ENCODE measurements at places on chromosomes 5 and 9.

DNA sequence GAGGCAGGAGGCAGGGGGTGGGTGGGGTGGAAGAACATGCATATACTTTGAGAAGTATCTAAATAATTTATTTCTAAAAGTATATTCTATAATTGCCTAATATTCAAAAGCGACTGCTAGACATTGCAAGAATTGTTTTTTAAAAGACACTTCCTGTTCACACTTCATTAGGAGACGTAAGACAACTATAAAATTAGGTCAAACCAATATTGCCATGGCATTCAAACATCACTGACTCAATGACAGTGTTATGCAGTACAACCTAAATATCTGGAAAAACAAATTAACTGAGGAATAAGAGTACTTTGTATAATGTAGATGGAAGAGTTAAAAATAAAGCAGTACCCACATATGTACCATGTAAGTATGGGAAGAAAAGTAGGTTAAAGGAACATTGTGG, 4.5 kb downstream of the CCNH start:
- no peak for DNase-seq

GRCh38 chr5:2136728-2137333, 254.1 kb upstream of the IRX4 start:
- DNase-seq: no peak

GRCh38 chr5:141942185-141942857, 15.7 kb downstream of the PCDH12 start:
- no peak for DNase-seq

DNA sequence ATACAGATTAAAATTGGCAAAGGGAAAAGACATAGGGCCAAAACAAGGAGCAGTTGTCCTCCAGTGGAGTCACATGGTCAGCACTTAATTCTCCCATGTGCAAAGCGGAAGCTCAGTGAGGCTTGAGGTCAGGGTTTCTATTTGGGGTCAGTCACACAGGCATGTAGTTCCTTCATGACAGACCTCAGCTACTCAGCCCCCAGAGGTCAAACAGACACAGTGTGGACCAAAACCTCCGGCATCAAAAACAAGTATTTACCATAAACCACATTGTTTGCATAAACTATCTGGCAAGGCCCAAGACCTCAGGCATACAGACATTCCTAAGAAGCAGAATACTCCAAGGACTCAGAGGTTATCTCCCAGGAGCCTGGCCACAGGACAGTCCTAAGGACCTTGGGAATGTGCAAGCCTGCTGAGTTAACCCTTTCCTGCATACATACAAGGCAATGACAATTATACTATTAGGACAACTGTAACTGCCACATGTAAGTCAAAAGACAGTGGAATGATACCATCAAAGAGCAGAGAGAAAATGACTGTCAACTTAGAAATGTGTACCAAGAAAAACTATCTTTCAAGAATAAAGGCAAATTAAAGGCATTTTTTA, 28.7 kb upstream of the FNIP1 start:
- DNase-seq: peak; percentile 37

DNA sequence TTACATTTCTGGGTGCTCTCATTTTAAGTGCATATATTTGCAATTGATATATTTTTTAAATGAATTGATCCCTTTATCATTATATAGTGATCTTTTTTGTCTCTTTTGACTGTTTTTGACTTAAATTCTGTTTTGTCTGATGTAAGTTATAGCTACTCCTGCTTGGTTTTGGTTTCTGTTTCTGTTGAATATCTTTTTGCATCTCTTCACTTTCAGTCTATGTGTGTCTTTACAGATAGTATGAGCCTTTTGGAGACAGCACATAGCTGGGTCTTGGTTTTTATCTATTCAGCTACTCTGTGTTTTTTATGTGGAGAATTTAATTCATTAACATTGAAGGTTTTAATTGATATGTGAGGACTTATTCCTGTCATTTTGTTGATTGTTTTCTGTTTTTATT, 311.3 kb downstream of the SPATA31D1 start:
- no peak for DNase-seq

DNA sequence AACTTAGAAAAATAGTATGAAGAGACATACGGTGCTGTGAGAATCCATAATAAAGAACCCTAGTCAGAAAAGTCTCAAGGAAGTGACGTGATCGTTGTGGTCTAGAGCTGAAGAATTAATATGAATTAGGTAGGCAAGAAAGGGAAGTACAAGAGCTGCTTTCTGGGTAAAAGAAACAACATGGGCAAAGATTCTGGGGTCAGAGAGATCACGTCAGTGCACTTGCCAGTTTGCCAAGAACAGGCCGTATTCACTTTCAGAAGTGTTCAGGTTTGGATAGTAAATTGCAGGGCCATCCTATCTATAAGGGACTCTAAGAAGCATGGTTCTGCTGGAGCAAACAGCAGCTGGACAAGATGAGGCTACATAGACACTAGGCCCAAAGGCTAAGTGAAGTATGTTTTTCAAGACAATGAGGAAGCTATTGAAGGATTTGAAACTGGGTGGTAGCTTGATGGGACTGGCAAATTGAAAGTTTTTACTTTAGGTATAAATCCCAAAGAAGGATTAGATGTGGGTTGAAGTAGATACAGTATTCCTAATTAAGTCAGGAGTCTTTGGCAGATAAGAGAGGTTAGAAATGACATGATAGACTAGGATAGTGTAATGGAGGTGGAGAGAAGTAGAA, 4.8 kb upstream of the CHD1 start:
- DNase-seq: peak; percentile 40

DNA sequence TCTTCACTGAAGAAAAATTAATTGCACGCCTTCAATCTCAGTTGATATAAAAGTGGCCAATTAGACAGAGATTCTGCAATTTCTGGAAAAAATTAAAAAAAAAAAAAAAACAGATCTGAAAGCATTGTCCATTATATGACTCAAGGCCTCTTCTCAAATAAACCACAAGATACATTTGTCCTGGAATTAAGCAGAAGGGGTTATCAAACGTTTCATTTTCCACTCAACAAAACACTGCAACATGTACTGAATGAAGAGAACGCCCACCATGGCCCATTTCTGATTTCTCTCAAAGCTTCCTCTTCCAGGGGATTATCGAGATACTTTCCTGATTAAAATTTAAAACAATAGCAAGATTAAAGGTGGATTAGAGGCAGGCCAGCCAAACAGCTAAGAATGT, 5.8 kb upstream of the PAPPA start:
- no peak for DNase-seq

DNA sequence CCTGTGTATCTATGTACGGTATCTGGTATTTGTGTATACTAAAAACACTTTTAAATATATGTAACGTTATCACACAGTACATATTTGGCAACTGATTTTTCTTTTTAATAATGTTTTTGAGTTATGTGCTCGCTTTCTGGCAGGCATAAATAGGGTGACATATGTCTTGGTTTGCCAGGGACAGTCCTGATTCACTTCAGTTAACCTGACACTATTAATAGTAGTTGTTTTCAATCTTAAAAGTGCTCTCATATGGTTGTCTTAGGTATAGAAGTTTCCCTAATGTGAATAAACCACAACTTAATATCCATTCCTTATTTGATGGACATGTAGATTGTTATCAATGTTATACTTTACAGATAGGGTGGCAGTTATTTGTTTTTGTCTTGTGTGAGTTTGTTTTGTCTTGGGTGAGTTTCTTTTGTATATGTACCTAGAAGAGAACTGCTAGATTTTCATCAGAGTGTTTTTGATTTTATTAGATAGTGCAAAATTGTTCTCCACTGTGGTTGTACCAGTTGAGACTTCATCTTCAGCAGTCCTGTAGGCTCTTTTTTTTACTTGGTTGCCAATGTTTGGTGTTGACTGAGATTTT, 7.9 kb downstream of the G3BP1 start:
- no peak for DNase-seq
